ENCODE measurements at places on chromosomes 6 and 20.

DNA sequence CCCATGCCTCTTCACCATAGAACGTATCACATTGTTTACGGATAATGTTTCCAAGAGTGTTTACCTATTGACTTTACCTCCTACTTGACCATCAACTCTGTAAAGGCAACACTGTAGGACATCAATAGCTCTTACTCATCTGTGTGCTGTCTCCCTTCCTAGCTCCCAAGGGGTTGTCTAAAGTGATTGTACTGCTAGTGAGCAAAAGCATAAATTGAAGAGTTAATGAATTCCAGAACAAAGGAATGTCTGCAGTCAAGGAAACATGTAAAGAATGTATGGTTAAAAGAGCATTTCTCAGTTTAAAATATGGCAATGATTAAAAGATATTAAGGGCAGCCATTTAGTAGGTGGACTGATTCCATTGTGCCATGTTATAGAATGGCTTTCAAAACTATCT, 985.4 kb downstream of the TBC1D32 start:
- peak; percentile 42 for DNase-seq

DNA sequence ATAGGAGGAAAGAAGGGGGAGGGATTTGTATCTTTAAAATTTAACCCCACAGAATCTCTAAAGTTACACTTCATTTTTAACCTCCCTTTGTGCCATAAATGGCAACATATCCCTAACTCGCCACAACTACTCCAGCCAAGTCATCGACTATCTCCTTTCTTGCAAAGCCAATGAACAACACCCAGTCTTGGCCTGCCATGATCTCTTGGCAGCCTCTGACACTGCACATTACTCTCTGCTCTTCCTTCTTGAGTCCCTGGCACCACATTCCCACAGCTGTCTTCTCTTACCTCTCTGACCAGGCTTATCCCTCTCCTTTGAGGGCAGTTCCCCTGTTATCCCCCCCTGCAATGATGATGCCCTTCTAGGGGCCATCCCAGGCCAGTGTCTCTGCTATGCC, 42.5 kb downstream of the MBOAT1 start:
- DNase-seq: no peak

GRCh38 chr6:168097221-168097620, 18.2 kb upstream of the FRMD1 start:
- no peak for DNase-seq

GRCh38 chr6:99145738-99146137, 198.0 kb upstream of the FBXL4 start:
- no peak for DNase-seq

DNA sequence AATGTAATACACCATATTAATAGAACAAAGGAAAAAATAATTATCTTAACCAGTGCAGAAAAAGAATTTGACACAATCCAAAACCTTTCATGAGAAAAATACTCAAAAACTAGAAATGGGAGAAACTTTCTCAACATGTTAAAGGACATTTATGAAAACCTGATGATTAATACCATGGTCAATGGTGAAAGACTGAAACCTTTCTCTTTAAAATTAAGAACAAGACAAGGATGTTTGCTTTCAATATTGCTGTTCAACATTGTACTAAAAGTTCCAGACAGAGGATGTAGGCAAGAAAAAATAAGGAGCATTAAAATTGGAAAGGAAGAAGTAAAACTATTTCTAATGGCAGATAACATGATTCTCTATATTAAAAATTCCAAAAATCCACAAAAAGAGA, 981.3 kb upstream of the FLRT3 start:
- DNase-seq: no peak

DNA sequence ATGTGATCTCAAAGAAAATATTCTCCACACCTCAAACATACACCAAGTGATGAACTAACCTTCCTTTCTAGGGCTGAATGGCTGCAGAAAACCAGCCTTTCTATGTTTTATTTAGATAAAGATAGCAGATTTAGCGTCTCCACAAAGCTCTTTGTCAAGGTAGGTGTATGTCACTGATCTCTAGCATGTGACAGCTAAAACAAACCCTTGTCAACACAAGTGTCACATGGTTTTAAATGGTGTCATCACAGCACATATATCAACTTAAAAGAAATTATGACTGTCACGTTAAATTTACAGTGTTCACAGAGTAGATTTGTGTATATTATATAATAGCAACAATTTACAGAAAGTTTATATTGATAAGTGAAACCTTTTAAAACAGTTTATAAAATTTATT, 58.3 kb downstream of the TENT5A start:
- DNase-seq: no peak

- no peak for DNase-seq
Observed at GRCh38 chr20:55253781-55254180, 751.5 kb downstream of the CBLN4 start.

DNA sequence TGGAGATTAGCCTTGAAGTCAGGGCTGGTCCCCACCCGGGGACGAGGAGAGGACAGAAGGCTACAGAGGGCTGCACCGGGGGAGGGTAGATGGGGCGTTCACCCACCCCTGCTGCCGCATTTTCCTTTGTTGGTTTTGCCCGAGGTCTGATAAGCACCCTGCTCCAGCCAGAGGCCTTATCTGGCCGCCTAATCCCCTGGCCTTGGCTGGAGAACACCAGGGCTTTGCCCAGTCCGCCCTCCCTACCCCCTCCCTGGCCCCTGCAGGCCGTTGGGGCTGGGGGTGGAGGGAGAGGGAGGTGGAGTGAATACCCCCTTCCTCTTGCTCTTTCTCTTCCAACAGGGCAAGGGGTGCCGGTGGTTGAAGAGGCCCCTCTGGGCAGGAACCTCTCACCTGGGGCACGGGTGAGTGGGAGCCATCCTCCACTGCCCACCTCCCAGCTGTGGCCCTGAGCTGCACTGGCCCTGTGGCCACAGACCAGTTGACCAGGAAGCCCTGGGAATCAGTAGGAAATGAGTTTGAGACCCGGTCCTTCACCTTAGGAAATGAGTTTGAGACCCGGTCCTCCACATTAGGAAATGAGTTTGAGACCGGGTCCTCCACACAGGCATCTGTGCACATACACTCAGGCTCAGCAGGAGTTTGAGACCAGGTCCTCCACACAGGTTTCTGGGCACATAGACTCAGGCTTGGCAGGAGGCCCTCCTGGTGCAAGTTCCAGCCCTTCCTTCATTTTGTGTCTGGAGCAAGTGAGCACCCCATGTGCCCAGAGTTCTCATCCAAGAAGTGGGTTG, 12.0 kb upstream of the GATA5 start:
- DNase-seq: no peak

GRCh38 chr20:7820897-7821296, 119.4 kb downstream of the HAO1 start:
- DNase-seq: no peak

DNA sequence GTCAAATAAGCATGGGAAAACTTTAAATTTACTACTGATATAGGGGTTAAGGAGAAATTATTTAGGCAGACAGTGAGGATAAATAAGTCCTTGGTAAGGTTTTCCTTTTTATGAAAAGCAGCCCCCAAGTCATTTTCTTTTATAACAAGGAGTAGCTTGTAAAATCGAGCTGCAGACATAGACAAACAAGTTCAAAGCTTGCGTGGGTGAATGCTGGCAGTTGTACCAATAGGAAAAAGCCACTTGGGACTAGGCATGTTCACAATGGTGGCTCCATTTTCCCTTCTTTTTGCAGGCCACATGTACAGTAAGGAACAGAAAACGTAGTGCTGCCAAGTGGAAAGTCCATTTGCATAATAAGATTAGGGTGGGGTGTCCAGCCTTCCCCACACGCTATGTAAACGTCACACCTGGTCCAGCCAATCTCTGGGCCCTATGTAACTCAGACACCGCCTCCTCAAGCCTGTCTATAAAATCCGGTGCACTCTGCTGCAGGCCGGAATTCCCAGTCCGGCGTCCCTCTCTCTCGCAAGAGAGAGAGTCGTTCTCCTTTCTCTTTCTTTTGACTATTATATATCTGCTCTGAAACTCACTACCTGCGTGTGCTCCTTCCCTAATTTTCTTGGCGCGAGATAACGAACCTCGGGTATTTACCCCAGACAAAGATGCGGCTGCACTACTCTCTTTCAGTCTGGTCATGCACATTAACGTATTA, 217.1 kb upstream of the MAN1A1 start:
- no peak for DNase-seq

DNA sequence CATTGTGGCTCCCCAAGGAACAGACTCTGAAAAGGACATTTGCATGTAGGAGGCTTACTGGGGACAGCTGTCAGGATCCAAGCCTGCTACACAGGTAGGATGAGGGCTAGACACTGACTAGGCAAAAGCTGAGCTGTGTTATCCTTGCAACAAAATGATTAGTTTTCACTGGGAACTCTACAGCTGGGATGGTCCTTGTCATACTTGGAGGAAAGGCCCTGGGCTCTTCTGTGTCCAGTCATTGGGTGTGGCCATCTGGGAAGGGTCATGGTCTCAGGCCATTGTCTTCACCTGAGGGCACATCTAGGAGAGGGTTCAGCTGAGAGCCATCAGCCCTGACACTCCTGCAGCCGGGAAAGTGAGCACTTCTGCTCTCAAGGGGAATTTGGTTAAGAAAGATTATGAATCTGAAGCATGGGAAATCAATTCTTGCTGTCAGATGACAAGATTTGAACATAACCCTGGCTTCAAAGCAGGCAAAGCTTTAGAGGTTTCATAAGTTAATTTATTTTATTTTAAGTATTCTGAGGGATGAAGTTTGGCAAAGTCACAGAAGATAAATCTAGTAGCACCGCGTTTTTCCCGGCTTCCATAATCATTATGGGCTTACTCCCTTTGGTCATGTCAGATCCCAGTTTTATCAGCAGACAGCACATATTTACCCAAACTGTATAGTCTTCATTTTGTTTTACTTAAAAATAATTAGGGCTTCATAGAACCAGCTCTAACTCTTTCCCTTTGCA, 78.4 kb upstream of the SLC22A23 start:
- DNase-seq: no peak

GRCh38 chr6:158014505-158015187, 33.0 kb downstream of the SYNJ2 start:
- no peak for DNase-seq

Measured in fibroblast of skin of left quadriceps (primary cell).